ENCODE measurements at places on chromosomes 6 and 20.

- no peak for DNase-seq
These were observed 17.5 kb downstream of the ATXN1 start for GRCh38 chr6:16743664-16744210.

GRCh38 chr6:39072830-39073229, 24.2 kb downstream of the GLP1R start:
- DNase-seq, result no peak

- DNase-seq, result no peak
These were observed 33.5 kb upstream of the UBR2 start for GRCh38 chr6:42530296-42530695.

GRCh38 chr6:1609648-1610496, at the start of gene FOXC1:
FOXC1 (plus strand) TSS chr6:1609915; CDS start chr6:1610446, 531 bp downstream.
- DNase-seq, result peak; percentile 22

DNA sequence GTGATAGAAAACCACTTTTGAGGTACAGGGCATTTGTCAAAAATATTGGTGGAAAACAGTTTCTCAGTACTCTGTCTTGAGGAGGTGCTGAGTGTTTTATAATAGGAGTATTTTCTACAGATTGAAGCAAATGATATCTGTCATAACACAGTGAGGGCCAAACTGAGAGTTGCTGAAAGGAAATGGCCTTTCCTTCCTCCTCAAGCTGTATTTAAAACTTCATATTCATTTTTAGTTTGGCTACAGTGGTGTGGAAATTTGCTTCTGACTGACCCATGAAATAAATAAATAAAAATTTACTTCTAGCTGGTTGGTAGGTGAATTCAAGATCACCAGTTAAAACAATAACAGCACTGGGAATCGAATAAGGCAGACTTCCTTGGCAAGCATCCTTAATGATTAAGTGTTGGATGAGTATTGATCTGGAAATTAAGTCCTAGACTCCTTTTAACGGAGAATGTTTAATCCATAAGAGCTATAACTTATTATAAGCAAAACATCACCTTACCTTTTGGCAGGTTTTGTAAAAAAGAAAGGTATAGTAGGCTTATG, 828.6 kb upstream of the CITED2 start:
- DNase-seq, result no peak

GRCh38 chr6:89404512-89404911, 7.6 kb downstream of the RRAGD start:
- no peak for DNase-seq

DNA sequence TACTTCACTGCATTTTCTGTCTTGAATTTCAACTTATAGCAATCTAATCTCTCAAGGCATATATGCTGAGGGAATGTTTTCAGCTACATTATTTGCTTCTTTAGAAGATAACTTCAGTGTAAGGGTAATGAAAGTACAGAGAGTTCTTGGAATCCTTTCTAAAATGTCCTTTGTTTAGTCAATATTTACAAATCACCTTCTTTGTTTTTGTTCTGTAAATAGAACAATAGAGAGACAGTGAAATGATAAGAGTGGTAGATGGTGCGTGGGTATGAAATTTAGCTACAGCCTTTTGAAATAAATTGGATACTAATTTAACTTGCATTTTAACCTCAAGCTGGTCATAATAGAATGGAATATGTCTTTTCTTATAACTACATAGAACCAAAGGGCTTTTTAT, 171.1 kb upstream of the MARCKS start:
- no peak for DNase-seq

DNA sequence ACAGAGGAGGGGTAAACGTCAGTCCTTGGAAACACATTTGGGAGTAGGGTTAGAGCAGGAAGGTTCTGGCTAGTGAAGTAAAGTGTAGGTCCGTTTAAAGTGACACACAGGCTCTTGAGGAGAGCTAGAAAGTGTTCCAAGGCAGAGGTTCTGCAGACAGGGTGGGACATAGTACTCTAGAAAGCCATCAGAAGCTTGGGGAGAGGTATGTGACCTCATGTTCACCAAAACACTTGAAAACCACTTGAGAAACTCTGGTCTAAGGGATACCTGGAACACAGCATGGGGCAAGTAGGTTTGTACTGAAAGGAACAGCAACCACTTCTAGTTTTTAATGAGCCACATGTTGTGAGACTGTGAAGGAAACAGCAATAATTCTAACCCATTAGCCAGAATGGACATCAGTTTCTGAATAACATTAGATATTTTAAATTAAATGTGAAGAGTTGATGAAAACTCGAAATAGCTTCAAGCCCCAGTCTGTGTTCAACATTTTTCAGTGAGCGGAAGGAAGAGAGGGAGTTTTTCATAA, 49.0 kb downstream of the SOBP start:
- no peak for DNase-seq

DNA sequence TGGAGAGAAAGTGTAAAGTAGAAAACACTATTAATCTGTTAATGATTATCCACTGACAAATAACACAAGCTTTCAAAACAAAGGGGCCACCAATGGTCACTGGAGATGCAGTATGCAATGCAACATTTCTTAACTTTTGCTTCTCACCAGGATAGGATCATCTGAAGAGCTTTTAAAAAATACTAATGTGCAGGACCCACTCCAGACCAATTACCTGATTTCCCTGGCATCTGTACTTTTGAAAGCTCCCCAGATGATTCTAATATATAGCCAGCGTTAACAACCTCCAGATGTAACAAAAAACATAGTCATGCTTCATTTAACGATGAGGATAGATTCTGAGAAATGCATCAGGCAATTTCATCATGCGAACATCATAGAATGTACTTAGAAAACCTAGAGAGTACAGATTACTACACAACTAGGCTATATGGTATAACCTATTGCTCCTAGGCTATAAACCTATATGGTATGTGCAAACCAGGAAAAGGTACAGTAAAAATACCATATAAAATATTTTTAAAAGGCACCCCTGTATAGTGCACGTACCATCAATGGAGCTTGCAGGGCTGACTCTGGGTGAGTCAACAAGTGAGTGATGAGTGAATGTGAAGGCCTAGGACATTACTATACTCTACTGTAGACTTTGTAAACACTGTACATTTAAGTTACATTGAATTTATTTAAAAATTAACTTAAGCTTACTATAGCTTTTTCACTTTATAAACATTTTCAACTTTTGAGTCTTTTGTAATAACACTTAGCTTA, 69.2 kb downstream of the ATG5 start:
- DNase-seq, result no peak

DNA sequence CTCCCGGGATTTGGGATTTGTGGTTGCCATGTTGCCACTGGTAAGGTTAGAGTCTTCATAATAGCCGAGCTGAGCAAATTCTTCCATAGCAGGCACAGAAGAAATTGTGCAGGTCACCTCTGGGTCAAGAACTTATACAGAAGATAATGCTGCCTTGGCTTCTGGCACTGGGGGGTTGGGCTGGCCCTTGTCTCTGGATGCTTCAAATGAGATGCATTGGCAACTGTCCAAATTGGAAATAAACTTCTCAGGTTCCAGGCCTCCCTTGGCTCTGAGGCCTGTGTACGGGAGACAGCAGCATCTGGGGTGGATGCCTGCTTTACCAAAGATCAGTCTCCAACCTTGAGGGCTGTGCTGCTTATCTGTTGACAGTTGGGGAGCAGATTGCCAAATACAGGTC, 26.2 kb downstream of the MYO6 start:
- DNase-seq, result no peak

DNA sequence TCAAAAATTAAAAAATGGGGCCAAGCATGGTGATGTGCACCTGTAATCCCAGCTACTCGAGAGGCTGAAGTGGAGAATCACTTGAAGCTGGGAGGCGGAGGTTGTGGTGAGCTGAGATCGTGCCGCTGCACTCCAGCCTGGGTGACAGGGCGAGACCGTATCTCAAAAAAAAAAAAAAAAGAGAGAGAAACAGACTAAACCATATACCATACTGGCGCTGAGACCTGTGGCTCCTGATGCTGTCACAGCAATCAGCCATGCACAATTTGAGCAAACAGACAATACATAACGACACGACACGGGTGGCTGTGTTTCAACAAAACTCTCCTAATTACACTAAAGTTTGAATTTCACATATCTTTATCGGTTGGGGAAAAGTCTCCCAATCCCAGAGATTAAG, 14.9 kb upstream of the CBFA2T2 start:
- DNase-seq, result no peak

GRCh38 chr20:37315021-37315451, 25.6 kb downstream of the MANBAL start:
- no peak for DNase-seq

- no peak for DNase-seq
These were observed 34.9 kb upstream of the TINAG start for GRCh38 chr6:54273214-54273820.

- DNase-seq, result no peak
These were observed 76.1 kb downstream of the TBX18 start for GRCh38 chr6:84688141-84688873.

GRCh38 chr6:70956451-70957283, at the start of gene B3GAT2:
B3GAT2 (minus strand) TSS chr6:70957060; CDS start chr6:70956429, 631 bp downstream.
- DNase-seq, result no peak

DNA sequence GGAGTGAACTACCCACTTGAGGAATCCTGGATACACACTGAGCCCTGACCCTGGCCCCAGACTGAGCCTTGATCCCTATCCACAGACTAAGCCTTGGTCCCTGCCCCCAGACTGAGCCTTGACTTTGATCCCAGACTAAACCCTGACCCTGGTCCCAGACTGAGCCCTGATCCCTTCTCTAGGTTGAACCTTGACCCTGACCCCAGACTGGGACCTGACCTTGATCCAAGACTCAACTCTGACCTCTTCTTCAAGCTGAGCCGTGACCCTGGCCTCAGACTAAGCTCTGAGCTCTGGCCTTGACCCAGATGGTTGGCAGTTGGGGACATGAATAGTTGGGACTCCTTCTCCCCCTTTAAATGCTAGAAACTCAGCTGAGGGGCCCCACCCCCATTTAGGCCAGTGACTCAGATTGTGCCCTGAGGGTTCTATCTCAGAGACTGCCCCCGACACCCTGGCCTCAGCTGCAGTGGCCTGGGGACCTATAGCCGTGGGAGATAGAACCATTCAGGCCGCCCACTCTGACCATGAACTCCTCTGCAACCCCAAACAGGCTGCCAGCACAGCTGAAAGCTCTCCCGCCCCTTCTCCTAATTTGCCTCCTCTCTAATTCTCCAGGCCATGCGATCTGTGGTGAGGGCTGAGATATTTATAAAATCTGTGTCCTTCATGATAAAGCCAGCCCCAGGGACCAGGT, 84.7 kb downstream of the DLGAP4 start:
- no peak for DNase-seq

DNA sequence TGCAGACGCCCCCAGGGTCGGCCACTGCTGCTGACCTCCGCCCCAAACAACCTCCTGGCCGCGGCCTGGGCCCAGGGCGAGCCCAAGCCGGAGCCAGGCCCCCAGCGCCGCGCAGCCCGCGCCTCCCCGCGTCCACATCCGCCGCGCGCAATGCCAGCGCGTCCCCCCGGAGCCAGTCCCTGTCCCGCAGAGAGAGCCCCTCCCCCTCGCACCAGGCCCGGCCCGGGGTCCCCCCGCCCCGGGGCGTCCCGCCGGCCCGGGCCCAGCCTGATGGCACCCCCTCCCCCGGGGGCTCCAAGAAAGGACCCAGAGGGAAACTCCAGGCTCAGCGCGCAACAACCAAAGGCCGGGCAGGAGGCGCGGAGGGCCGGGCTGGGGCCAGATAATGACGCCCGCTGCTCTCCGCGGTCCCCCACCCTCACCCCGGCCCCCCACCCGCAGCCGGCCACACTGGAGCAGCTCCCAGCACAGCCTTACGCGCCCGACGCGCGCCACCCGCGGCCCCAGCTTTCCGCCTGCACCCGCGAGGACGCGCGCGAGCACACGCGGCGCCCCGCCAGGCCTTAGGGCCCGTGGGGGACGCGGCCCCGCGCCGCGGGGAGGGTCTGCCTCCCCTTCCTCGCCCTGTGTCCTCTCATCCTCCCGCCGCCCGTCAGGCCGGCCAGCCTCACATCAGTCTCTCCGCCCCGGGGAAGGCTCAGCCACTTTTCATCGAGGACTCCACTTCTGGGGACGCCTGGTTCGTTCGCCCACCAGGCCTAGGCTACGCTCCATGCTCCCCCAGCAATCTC, 12.9 kb upstream of the SLC22A7 start:
- DNase-seq, result no peak

- DNase-seq, result no peak
These were observed 921.9 kb upstream of the EYS start for GRCh38 chr6:66628917-66629316.

- no peak for DNase-seq
These were observed 84.9 kb upstream of the TGM3 start for GRCh38 chr20:2210646-2211552.

- peak; percentile 95 for DNase-seq
These were observed 53.0 kb downstream of the DEK start for GRCh38 chr6:18211338-18211737.

DNA sequence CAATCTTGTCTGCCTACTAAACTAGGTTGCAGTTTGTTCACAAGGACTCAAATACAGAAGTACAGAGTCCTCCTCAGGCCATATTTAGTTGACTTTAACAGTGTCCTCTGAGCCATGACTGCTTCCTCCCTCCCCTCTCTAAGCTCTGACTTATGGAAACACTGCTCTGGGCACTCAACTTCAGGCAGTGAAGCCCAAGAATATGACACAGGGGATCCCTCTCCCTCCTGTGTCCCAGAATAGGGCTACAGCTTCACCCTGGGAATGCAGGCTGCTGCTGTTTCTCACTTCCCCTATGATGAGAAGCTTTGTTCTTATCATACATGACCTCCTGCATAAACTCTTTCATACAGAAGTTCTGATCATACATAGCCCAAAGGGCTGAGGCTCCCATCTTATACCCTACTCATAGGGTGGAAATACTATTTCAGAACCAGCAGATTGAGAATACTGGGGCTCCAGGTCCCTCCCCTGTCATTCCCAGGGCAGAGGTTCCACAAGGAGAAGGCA, 97.3 kb upstream of the UST start:
- no peak for DNase-seq

GRCh38 chr6:81789291-81789690, 36.8 kb upstream of the TENT5A start:
- no peak for DNase-seq

GRCh38 chr20:5474646-5475550, 158.1 kb upstream of the PROKR2 start:
- DNase-seq, result no peak

- no peak for DNase-seq
These were observed 3.2 kb downstream of the CUTA start for GRCh38 chr6:33414592-33415271.

GRCh38 chr20:43723186-43723585, 3.6 kb downstream of the GTSF1L start:
- DNase-seq, result no peak

GRCh38 chr20:35447082-35447789, 8.2 kb upstream of the CEP250 start:
- peak; percentile 48 for DNase-seq

GRCh38 chr6:48080227-48081009, 30.6 kb downstream of the PTCHD4 start:
- no peak for DNase-seq

- DNase-seq, result no peak
These were observed 3.1 kb downstream of the GABRR2 start for GRCh38 chr6:89311853-89312531.

DNA sequence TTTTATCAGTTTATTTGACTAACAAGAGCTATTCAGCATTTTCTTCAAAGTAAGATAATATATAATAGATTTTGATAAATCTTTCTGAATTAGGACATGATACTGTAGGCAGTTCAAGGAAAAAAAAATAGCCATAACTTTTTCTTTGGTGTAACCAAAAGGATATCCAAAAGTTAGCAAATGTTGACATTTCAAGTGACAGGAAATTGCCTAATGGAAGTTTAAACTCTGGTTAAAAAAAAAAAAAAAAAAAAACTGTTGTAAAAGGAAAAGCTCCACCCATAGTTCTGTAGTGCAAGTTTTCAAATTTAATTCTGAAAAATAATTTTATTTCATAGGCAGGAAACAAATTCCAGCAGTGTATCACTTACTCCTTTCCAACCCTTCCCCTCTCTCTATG, 18.8 kb downstream of the HEBP2 start:
- no peak for DNase-seq
